Urinary bladder (tissue), 4 donors: ENCODE measurements at places on chromosomes 7 and 10. TPM values are rescaled to one million over a fixed set of nuclear protein-coding genes. Genes with fewer than 3 reads are reported as not detected.

Gene DMBT1
- 0.48 TPM for total RNA-seq

Gene ASCC1
- total RNA-seq = 33.5 TPM

Gene TBATA
- total RNA-seq = not detected

Gene CAMK1D
- 7.6 TPM for total RNA-seq

Gene OPN1SW
- not detected for total RNA-seq

Gene SLC26A3
- total RNA-seq = not detected

Gene LEP
- total RNA-seq = not detected

Gene CYP3A4
- total RNA-seq = not detected

Gene AOC1
- 0.32 TPM for total RNA-seq

Gene NRP1
- 172 TPM for total RNA-seq

Gene MBL2
- not detected for total RNA-seq

Gene TMEM225B
- total RNA-seq = 1.1 TPM

Gene FIGNL1
- 31.6 TPM for total RNA-seq

Gene CLCN1
- 0.16 TPM for total RNA-seq

Gene CYP2C9
- total RNA-seq = not detected

Gene PRPS1L1
- not detected for total RNA-seq

Gene BTBD16
- total RNA-seq = 2.6 TPM

Gene TAS2R60
- 0.42 TPM for total RNA-seq

Gene GBX1
- not detected for total RNA-seq

Gene DHX32
- total RNA-seq = 30.2 TPM

Gene NACAD
- total RNA-seq = 1.9 TPM

Gene CXCL12
- 154 TPM for total RNA-seq

Gene SPDYE18
- 0.63 TPM for total RNA-seq

Gene AKR1C2
- 19.7 TPM for total RNA-seq

Gene TMEM236
- total RNA-seq = 1.2 TPM

Gene SUFU
- total RNA-seq = 8.1 TPM

Gene MSS51
- total RNA-seq = 5.9 TPM

Gene DKK1
- total RNA-seq = 4.6 TPM

Gene FRMD4A
- 32.9 TPM for total RNA-seq

Gene AKAP9
- total RNA-seq = 180 TPM

Gene MEOX2
- total RNA-seq = 43.1 TPM

Gene FANK1
- total RNA-seq = 2.0 TPM

Gene GDF2
- total RNA-seq = not detected

Gene UBE3C
- 119 TPM for total RNA-seq

Gene ANKRD1
- 6.8 TPM for total RNA-seq

Gene DRGX
- total RNA-seq = 0.26 TPM

Gene ITIH5
- 97.6 TPM for total RNA-seq

Gene OR2A1
- 0.05 TPM for total RNA-seq

Gene TRPV5
- total RNA-seq = 0.26 TPM

Gene AKR1B15
- not detected for total RNA-seq
